GM04504 (cell line): ENCODE measurements at places on chromosomes 3 and 15.

GRCh38 chr15:30954674-30955073, 36.8 kb downstream of the MTMR10 start:
- no peak for DNase-seq

DNA sequence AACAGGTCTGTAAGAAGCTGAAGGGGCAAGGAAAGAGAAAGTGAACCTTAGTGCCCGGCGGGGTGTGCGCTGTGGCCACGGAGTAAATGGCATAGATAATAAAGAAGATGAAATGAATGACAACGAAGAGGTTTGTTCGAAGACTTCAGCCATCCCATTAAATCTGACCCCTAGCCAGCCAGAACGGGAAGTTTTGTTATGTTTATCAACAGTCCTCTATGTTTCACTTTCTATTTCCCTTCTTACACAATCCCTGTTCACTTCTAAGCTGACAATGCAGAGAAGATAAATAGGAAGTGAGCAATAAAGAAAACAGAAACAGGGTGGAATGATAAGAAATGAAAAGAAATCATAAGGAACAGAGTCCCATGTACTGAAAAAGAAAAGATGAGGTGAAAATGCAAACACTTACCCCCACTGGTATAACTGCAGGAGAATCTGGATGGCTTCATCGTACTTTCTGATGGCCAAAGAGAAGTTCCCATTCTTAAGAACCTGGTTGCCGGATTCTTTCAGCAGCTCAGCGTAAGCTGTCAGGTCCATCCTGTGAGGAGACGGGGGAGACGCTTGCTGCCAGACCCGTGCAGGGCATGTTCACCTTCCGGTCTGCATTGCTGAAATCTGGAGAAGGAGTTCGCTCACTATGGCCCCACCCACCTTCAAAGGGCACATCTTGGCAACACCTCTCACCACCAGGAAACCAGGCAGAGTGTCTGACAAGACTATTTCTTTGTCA, 36.8 kb downstream of the TRANK1 start:
- no peak for DNase-seq

DNA sequence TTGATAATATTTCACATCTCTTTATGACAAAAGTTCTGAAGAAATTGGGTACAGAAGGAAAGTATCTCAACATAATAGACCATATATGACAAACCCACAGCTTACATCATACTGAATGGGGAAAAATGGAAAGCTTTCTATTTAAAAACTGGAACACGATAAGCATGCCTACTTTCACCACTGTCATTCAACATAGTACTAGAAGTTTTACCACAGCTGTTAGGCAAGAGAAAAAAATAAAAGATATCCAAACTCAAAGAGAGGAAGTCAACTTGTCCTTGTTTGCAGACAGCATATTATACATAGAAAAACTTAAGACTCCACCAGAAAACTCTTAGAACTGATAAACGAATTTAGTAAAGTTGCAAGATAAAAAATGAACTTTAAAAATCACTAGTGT, 40.3 kb downstream of the COPS2 start:
- DNase-seq: no peak

DNA sequence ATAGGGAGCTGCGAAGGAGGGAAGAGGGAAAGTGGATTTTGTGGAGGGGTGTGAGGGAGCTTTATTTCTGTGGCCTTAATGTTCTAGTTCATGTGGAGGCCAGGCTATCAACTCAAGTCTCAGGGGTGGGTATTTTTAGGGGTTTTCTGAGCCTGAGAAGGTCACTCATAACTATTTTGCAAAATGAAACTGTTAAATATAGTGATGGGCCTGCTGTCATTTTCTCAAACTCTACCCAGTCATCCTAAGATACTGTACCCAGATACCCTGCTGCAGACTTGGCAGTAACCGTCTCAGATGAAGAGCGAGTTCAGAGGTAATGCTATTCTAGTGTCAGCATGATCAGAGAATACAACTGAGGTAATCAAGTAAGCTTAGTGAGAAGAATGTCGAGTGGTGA, 545.0 kb upstream of the TBL1XR1 start:
- no peak for DNase-seq

DNA sequence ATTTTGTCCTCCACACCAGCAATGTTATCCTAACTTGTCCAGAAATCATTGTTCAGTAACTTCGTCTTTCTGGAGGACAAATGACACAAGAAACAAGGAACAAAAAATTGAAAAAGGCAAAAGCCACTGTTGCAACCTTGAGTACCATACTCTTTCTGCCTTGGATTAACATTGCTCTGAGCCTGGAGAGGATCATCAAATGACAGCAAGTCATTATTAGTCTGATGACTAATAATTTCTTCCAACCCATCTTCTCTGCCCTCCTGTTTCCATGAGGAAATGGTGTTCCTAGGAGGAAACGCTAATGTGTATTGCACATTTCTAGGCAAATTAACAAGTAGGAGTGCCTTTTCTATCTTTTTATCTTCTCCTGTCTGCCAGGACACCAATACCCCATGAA, 153.9 kb downstream of the PCCB start:
- no peak for DNase-seq

DNA sequence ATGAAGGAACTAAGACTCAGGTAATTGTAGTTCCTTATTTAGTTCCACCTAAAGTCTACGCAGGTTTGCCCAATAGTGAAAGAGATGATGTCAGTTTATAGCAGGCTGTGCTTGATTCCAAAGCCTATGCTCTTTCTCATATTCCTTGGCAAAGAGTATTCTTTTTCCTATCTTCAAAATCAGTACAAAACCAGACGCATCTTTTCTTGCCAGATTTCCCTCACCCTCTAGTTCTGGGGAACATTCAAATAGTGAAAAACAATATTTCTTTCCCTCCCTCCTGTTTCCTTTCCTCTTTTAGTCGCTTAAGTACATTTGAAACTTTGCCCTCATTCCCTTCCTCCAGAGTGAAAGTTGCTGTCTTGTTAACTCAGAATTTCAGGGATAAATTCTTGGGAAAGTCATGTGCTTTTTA, 134.6 kb upstream of the PDZRN3 start:
- DNase-seq: no peak

- peak; percentile 83 for DNase-seq
These were observed 31.8 kb upstream of the RYR3 start for GRCh38 chr15:33278816-33279612.

DNA sequence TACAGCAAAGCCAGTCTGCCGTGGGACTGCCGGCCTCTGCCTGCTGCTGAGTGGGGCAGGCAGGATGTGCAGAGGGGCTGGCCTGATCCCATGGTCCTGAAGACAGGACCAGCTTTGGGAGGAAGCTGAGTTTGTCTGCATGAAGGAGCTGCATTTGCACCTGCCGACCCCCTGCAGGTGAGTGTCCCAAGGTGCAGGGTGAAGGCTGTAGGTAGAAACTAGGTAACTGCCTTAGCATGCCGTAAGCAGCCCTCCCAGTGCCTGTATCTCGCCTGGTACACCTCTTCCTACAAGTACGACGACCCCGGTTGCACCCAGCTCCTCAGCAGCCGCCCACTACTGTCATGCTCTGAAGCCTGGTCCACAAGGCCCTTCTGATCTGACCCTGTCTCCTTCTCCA, 34.9 kb downstream of the AMOTL2 start:
- DNase-seq: no peak

GRCh38 chr3:134655706-134656105, 4.9 kb upstream of the KY start:
- DNase-seq: no peak

DNA sequence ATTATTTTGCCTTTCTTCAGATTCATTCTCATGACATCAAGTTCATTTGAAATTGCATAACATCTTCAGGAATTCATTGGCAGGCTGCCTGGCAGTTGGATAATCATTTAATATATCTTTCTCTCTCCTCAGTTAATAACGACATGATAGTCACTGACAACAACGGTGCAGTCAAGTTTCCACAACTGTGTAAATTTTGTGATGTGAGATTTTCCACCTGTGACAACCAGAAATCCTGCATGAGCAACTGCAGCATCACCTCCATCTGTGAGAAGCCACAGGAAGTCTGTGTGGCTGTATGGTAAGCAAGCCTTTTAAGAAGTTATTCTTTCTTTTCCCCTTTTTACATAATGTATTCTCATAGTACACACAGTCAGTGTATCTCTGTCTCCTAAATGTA, 38.2 kb downstream of the TGFBR2 start:
- DNase-seq: peak; percentile 59

DNA sequence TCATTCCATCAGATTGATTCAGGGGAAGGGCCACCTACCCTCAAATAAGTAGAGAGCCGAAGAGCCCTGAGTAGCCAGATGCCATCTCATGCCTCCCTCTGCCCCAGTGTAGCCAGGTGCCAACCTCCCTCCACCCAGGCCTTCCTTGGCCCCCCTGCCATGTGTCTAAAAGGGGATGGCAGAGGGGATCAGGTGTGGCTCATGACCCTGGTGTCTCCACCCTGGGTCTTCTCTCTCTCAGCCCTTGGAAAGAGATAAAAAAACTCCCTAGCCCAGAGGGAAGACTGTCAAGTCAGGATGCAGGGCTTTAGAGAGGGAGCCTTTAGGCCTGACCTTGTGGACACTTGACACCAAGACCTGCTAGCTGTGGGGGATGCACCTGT, 5.2 kb downstream of the GRM2 start:
- DNase-seq: no peak

GRCh38 chr3:168998792-168999191, 664.7 kb downstream of the MECOM start:
- no peak for DNase-seq

DNA sequence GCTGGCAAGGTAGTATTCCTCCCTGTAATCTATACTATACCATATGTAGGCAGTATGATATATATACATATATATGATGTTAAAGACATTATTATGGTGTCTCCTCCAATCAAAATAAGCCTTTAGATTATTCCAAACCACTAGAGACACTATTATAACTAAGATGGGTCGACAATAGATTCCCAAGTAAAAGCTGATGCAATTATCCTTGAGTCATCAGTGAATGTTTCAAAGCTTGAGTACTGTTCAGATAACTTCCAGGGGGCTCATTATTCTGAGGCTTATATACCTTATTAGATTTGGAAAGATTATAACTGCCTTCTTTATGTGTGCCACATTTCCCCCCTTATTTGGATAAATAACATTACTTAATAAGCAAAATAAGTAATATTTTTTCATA, 11.9 kb upstream of the C3orf38 start:
- DNase-seq: no peak

- DNase-seq: no peak
These were observed 173.4 kb downstream of the WNT5A start for GRCh38 chr3:55313666-55314065.

- DNase-seq: no peak
These were observed 54.2 kb downstream of the SYN2 start for GRCh38 chr3:12058408-12058807.

- DNase-seq: no peak
These were observed 57.5 kb downstream of the CPN2 start for GRCh38 chr3:194293546-194294198.
